NAMALWA (cell line): ENCODE measurements at places on chromosomes 13 and 19.

DNA sequence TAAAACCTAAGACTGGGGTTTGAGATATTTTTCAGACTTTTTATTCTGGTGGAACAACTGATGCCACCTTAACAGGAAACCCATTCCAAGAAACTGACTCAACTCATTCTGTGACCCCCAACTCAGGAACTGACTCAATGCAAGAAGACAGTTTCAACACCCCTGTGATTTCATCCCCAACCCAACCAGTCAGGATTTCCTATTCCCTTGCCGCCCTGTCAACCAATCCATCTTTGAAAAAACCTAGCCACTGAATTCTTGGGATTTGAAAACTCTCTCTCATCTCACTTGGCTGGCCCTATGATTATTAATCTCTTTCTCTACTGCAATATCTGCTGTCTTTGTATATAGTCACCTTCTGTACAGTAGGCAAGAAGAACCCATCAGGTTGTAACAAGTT, 1211.9 kb upstream of the ATXN8OS start:
- DNase-seq: no peak

DNA sequence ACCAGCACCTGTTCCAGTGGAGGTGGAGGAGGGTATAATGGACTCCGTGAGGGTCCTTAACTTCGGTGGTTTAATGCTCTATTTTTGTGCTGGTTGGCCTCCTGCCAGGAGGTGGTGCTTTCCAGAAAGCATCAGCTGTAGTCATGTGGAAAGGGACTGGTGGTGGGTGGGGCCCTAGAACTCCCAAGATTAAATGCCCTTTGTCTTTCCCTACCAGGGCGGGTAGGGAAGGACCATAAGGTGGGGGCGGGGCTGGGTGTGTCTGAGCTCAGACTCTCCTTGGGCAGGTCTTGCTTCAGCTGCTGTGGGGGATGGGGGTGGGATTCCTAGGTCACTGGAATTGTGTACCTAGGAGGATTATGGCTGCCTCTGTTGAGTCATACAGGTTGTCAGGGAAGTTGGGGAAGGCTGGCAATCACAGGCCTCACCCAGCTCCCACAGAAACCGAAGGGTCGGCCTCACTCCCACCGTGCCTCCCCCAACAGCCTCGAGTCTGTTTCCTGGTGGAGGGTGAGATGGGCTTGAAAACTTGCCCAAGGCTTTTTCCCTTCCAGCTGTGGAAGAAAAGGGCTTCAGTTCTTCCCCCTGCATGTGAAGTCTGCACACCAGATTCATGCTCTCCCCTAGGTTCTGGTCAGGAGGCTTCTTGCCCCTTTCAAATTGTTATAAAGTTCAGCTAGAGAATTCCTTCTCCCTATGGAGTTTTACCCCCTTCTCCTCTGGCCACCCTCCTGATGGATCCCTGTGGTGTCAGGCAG, 60.3 kb upstream of the CLDN10 start:
- DNase-seq: no peak

GRCh38 chr13:46839399-46839798, 42.4 kb upstream of the ESD start:
- no peak for DNase-seq

DNA sequence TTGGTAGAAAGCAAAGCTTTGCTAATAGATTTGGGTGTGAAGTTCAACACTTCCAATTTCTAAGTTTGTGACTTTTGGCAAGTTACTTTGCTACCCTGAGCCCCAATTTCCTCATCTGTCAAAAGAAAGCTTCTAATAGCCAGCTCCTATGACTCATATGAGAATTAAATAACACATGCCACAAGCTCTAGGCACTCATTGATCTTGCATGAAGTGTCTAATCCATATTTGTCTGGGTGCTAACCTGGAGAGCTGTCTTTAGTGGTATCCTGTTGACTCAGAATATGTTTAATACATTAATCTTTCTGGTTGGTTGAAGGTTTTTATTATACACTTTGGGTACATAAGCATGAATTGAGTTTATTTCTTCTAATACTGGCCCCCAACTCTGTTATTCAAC, 188.8 kb downstream of the POSTN start:
- DNase-seq: no peak

DNA sequence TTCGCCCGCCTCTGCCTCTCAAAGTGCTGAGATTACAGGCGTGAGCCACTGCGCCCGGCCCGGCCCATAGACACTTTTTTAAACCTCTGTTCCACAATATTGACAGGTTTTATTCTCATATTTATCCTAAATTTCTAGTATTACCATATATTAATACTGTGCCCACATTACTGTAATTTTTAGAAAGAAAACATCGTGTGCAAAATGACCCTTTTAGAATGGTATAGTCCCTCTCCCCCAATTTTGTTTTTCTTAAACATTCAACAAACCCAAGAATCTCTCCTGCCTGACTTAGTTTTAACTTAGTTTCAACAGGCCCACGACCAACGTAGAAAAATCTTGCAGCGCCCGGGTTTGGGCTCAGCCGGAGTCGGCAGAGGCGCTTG, 9.1 kb downstream of the CDX2 start:
- DNase-seq: no peak
